Activated CD4-positive, alpha-beta memory T cell treated with anti-CD3 and anti-CD28 coated beads for 36 hours (primary cell): ENCODE measurements at places on chromosomes 5 and 9.

GRCh38 chr5:88230546-88231066 lies 38.0 kb downstream of the TMEM161B start:
- DNase-seq, result no peak

- no peak for DNase-seq
Measured at GRCh38 chr5:81283976-81284375, 17.4 kb upstream of the ZCCHC9 start.

- DNase-seq, result no peak
Measured at GRCh38 chr5:58505971-58506640, 14.9 kb downstream of the GAPT start.

- DNase-seq, result no peak
Measured at GRCh38 chr9:70601000-70601951, 186.8 kb upstream of the KLF9 start.

GRCh38 chr9:120839146-120839545 lies 3.6 kb downstream of the PSMD5 start:
- DNase-seq, result no peak

DNA sequence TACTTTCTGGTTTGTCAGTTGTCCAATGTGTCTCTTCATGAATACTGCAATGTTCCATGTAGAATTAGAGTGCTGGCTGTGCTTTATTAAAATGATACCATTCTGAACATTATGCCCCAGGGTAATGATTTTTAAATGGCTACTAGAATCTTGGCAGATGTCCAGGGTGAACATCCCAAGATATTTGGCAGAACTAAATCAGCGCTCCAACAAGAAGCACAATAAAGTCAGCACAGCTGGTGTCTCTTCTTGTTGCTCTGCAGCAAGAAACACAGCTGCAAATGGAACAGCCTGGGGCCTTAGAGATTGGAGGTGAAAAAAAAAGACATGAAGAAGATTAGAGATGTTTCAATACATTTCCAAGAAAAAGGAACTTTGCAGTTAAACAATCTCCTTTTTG lies 248.3 kb downstream of the CDH18 start:
- DNase-seq, result no peak

DNA sequence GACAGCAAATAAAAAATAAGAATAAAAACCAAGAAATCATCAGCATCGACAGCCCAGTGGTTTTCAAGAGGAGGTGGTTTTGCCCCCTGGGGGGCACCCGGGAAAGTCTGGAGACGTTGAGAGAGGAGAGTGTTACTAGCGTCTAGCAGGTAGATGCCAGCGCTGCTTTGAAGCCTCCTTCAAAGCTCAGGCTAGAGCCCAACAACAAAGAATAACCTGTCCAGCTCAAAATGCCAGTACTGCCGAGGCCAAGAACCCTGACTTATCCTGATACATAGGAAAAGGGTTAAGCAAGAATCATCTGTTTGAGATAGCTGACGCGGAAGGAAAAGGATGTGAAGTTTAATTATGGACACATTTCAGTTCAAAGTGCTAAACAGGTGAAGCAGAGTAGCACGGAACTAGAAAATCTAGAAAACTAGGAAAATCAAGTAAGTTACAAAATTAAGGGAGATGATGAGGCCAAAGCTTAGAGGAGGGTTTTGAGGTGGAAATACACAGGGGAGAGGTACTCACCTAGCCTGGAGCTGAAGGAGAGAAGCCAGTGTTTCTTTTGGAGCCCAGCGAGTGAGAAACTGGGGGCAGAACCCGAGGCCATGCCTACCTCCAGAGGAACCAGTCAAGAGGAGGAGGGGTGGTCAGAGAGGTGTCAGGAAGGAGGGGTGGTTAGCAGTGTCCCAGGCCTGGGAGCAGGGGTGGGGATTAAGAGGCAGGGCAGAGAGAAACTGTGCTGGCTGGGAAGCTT lies 121.0 kb upstream of the RETREG1 start:
- no peak for DNase-seq

GRCh38 chr9:91856419-91856818 lies 93.6 kb downstream of the ROR2 start:
- DNase-seq, result peak; percentile 32

DNA sequence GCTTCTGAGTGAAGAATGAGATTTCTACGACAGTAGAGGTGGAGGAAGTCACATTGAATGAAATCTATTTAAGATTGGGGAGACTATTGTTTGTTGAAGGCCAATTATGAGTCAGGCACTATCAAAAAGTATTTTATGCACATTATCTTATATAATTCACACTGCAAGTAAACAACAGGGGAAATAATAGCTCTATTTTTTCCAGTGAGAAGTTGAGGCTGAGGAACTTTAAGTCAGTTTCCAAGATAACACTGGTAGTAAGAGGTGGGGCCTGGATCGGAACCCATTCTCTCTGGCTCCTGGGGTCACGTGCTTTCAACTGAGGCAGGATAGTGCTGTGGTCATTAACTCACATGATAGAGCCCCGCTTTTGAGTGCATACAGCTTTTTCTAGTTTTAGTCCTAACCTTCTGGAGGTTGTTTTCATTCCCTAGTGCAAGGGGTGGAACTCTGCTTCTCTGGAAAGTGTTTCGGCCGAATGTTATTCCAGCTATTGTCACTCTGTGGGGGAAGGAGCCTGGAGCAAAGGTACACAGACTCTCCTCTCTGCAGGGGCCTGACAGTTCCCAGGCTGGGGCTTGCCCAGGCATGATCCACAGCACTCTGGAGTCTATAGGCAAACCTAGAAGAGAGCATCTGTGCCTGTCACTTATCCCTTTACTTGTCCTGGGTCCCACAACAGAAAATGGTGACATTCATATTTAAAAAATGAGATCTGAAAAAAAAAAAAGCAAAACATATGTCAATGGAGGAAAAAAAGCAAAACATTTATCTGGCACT lies 352.4 kb upstream of the ACTBL2 start:
- no peak for DNase-seq

DNA sequence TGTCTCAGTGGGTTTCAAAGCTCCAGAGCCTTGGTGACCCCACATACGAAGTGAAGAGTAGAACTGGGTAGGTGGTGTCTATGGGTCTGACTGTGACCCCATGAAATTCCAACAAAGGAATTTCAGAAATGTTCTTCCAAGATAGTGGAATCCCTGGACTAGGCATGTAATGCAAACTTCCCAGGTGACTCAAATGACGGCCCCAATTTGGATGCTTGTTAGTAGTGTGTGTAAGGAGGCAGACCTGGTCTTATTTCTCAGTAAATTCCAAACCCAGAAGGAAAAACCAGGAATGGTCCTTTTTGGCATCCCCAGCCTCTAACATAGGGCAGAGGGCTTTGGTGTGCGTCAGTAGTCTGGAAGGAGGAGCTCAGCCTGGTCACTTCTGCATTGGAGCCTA lies 43.6 kb upstream of the ABCA1 start:
- no peak for DNase-seq

DNA sequence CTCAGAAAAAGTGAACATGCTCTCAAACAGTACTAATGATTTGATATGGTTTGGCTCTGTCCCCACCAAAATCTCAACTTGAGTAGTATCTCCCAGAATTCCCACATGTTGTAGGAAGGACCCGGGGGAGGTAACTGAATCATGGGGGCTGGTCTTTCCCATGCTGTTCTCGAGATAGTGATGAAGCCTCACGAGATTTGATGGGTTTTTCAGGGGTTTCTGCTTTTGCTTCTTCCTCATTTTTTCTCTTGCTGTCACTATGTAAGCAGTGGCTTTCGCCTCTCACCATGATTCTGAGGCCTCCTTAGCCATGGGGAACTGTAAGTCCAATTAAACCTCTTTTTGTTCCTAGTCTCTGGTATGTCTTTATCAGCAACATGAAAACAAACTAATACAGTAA lies 401.3 kb downstream of the BNC2 start:
- DNase-seq, result no peak

DNA sequence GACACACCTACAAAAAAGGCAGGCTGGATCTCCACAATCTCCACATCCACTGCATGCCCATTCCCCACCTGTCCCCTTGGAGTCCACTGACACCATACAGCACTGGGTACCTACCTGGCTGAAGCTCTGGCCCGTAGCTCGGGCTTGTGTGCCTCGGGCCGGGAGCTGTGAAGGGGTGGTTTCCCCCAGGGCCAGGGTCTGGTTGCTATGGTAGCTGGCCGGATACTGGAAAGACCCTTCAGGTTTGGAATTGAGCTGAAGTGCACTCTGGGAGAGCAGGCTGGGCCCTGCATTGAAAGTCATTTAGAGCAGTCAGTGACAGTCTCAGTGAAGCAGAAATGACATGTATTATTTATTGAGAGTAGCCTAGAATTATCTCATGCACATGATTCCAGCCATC lies 507.3 kb downstream of the CTNND2 start:
- DNase-seq, result no peak

GRCh38 chr5:89351975-89352374 lies 469.0 kb upstream of the MEF2C start:
- DNase-seq, result no peak

DNA sequence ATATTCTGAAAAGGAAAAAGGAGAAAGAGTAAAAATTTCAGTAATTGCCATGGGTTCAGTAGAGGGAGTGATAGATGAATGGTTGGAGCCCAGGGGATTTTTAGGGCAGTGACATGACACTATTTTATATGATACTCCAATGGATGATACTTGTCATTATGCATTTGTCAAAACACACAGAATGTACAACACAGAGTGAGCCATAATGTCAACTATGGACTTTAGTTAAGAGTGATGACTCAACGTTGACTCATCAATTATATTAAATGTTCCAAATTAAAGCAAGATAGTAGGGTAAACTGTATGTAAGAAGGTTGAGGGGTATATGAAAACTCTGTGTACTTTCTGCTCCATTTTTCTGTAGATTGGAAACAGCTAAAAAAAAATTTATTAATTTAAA lies 586.4 kb downstream of the TAF11L14 start:
- no peak for DNase-seq

GRCh38 chr5:16819522-16820167 lies 116.4 kb downstream of the MYO10 start:
- DNase-seq, result no peak

GRCh38 chr5:9833871-9834270 lies 203.7 kb upstream of the TAS2R1 start:
- DNase-seq, result no peak

DNA sequence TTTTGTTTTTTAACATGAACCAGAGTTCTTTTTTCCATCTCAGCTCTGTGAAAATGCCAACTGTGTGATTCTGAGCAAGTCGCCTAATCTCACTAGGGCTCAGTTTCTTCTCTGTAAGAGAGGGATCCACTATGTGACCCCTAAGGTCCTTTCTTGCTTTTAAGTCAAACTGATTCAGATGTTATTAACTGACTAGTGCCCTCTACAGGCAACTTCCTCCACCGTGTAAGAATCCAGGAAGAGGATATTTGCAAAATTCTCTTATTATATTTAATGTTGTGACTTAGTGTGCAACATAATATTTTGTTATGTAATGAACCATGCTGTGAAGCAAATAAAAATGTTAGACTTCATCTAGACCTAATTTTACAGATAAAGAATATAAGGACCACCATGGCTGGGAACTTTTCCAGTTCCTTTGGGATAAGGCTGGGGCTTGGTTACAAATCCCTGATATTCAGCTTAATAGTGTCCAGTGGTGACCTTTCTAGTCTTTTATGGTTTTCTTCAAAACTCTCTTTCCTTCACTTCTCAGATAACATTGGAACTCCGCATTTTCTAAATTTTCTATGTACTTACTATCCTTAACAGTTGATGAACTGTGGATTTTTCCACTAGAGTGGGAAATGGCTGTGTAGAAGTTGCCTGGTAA lies 244.7 kb downstream of the PIK3R1 start:
- peak; percentile 32 for DNase-seq

- DNase-seq, result no peak
Measured at GRCh38 chr5:124986667-124987066, 240.2 kb upstream of the ZNF608 start.

GRCh38 chr9:113584428-113585084 lies 121.0 kb downstream of the RGS3 start:
- no peak for DNase-seq

- DNase-seq, result no peak
Measured at GRCh38 chr5:73104326-73104725, 16.0 kb upstream of the TMEM171 start.
